ENCODE measurements at places on chromosomes 2 and 18. TPM values are rescaled to one million over a fixed set of nuclear protein-coding genes. Genes with fewer than 3 reads are reported as not detected.

Gene LRP1B
- 0.78 TPM for polyA plus RNA-seq

Gene MAB21L4
- polyA plus RNA-seq, result 10.7 TPM

Gene TRABD2A
- polyA plus RNA-seq, result 0.30 TPM

Gene CPLX4
- 0.26 TPM for polyA plus RNA-seq

DNA sequence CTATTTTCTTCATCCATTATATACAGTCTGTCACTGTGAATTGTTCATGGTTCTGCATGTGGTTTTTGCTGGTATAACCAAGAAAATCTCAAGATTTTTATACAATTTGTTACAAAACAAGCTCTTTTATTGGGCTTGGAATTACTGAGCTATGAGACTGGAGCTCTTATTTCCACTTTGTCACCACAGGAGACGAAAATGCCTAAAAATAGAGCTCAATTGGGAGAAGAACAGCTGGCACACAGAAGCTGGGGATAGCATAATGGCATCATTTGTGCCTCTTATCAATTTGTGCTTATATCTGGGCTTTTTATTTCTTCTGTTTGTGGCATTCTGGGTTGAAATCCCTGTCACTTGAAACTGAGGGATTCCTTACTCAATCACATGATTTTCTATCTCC lies 219.1 kb downstream of the CALCRL start:
- no peak for DNase-seq

DNA sequence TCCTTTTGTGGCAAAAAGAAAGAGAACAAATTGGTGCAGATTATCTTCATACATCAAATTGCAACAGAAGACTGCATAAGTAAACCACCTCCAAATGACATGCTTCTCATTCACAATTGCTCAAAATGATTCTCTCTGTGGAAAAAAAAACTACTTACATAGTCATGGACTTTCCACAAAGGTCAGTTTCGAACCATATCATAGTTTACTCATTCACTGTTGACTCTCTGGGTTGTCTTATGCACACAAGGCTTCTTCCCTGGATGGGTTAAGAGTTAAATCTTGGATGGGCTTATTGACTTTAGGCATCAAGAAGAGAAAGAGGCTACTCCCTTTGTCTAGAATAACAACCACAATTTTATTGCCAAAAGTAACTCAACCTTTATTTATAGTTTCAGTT lies 91.3 kb upstream of the RAB27B start:
- DNase-seq, result no peak

GRCh38 chr18:58458304-58458703 lies 170.6 kb downstream of the ALPK2 start:
- no peak for DNase-seq

- no peak for DNase-seq
Measured at GRCh38 chr2:168935810-168936581, 34.9 kb downstream of the G6PC2 start.

DNA sequence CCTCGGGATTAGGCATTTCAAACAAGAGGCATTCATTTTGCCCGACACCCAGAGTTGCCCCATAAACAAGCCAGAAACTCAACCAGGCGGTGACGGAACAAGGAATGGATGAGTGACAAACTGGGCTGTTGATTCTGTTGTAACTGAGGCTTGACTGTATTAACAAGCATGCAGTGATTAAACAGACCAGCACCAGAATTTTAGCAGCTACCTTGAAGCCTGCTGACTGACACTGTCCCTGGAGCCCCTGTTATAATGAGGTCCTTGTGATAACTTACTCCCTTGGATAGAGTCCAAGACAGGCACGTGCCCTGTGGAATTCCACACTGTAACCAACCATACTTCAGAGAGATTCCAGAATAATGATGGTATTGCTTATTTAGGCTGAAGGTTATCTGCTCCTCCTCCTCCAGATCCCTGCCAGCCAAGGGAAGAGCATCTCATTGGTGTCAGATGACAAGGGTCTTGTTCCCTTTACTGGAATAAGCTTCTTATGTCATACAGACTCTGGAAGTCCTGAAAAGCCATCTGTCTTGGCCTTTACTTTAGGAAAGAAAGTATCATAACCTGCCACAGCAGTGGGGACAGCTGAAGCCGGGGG lies 97.1 kb upstream of the RMDN2 start:
- DNase-seq, result peak; percentile 67

- DNase-seq, result no peak
Measured at GRCh38 chr18:58038063-58038462, 6.0 kb upstream of the NEDD4L start.

DNA sequence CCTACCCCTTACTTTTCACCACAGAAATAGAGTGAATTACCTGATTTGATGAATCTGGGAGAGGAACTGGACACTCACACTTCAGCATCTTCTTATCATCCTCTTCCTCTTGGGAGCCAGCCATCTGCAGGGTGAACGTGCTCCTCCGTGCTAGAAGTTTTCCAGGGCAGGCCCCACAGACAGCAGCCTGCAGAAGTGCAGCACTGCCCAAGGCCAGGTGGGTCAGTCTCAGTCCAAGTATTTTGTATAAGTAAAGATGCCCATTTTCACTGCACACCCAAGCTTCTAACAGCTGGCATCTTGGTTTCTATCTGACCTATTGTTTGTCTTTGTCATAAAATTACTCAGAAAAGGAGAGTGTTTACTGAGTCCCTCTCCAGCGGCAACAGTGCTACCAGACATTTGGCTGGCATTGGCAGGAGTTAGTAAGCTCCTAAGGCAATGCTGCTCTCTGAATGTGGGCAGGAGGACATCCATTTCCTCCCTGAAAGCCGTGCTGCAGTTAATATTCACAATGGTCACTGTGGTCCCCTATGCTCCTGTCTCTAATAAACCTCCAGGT lies 222.6 kb upstream of the CTAGE1 start:
- no peak for DNase-seq

DNA sequence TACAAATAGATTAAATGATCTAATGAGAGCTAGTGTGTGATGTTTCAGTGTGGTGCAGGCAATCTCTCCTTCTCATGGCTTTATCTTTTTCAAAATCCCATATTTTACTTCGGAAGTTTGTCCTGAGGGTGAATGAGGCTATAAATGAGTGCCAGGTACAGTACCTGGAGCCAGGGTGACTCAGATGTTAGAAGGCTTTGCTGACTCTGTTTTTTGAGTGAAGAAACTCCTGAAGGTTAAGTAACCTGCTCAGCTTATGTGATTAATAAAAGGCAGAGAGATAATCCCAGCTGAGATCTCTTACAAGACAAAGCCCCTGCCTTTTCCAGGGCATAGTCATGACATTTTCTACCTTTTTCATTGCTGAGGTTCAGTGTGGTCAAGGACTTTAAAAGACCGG lies 52.6 kb downstream of the MGAT5 start:
- DNase-seq, result no peak

DNA sequence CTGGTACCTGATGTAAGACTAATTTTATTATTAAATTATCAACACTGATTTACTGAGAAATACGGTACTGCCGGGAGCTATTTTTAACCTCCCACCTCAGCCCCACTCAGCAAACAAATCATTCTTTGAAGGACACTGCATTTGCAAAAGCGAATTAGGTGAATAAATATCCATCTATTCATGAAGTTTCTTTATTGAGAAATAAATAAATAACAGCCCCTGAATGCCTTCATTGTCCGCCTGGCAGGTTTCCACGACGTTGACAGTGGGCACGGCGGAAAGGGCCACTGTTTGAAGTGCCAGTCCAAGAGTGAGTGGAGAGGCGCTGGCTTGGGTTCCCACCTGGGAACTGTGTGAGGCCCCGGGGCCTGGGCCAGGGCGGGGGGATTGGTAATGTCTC lies 15.7 kb downstream of the C1QL2 start:
- no peak for DNase-seq

DNA sequence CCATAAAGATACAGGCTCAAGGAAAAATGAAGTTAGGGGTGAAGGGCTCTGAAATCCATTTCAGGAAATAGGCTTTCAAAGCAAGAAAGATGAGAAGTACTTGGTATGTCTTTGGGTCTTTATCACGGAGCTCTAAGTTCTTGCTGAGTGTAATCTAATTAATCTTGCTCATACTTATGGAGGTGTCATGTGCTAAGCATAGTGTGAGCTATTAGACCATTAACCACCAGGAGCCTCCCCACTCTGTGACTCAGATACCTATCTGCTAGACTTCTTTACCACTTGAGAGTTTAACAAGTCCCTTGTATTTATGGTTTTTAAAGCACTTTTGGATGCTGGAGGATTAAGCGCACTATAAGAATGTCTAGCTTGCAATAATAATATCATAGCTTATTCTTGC lies 678.7 kb downstream of the EPHA4 start:
- no peak for DNase-seq

DNA sequence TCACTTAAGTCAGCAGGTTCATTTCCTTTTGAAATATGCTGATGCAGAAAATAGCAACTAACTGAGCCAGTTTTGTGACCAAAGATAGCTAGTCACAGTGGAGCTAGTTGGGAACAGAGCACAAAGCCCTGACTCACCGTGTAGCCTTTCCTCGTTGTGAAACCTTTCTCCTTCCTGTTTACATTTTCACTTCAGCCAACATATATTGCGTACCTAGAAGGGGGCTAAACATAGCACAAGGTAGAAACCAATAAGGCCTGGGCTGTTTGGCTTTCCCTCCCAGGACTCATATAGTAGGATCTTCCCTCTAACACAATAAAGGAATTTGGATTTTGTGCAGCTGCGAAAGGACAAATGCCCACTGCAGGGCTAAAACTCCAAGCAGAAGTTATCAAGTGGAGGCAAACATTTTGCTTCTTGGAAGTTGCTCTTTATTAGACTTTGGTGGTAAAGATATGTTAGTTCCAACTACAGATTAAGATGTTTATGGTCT lies 24.5 kb upstream of the LPIN2 start:
- no peak for DNase-seq

- DNase-seq, result no peak
Measured at GRCh38 chr18:60892855-60893254, 440.4 kb upstream of the CDH20 start.

GRCh38 chr2:215535741-215536140 lies 99.9 kb upstream of the FN1 start:
- DNase-seq, result peak; percentile 47

DNA sequence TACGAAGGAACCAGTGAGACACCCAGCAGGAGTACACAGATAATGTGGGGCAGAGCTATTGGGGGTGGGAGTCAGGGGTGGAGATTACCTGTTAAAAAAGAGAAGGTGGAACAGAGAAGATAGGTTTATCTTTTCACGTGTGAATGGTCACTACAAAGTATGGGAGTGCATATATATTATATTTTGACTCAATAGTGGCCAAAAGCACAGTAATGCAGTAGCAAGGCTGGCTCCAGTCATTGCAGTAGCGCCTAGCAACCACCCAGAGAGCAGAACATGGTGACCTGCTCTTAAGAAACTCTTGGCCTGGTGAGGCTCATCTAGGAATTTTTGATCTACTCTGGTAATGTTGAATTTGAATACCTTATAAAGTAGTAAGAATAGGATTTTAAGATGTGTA lies 1.0 kb downstream of the IMPACT start:
- DNase-seq, result no peak

DNA sequence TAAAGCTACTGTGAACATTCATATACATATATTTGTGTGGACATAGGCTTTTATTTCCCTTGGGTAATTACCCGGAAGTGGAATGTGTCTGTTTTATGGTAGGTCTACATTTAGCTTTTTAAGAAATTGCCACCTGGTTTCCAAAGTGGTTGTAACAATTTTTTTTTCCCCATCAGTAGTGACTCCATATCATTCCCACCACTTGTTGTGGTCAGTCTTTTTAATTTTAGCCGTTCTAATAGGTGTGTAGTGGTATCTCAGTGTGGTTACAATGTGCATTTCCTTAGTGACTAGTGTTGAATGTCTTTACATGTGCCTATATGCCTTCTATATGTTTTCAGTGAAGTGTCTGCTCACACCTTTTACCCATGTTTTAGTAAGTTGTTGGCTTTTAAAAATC lies 60.3 kb upstream of the MAPRE3 start:
- no peak for DNase-seq

GRCh38 chr2:13546131-13546530 lies 829.4 kb downstream of the TRIB2 start:
- DNase-seq, result no peak

GRCh38 chr2:158931572-158931971 lies 36.9 kb upstream of the TANC1 start:
- no peak for DNase-seq

Data from renal pelvis (tissue), 12 donors.